ENCODE measurements at places on chromosomes 13 and 19.

DNA sequence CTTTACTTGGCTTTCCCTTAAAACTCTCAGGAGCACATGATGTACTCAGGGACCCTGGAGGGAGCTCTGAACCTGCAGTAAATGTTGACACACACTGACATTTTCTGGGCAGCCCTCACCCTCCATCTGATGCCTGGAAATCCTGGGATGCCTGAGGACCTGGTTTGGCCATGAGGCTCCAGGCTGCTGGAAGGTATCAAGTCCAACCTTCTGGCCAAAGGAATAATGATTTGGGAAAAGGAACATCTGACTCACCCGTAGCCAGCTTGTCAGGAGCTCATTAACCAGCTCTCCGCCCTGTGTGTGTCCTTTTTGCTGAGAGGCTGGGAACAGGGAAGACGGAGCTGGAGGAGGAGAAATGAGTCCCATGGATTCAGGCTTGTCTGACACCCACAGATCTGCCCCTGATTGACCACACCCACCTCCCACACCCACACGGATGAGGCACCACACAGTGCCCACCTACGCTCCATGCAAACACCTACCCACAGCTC lies 10.3 kb downstream of the ZNF558 start:
- DNase-seq, result no peak

- DNase-seq, result peak; percentile 4
Observed at GRCh38 chr13:27044837-27045570, 126.6 kb downstream of the USP12 start.

- no peak for DNase-seq
Observed at GRCh38 chr13:21583478-21583877, 20.5 kb downstream of the MICU2 start.

GRCh38 chr19:56838909-56839651 lies 1.4 kb downstream of the PEG3 start:
- no peak for DNase-seq

DNA sequence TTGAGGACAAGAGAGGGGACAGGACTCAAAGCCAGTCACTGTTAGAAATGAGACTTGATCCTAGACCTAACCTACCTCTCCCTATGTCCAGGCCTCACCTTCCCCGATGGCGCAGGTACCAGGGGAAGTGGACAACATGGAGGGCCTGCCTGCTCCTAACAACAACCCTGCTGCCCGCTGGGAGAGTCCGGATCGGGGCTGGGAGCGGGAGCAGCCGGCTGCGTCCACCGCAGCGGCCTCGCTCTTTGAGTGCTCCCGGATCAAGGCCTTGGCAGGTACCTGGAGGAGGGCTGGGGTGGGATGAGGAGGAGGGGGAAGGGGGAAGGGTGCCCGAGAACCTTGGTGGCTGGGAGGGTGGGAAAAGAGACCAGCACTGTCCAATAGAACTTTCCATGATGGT lies 5.7 kb downstream of the SPTBN4 start:
- no peak for DNase-seq

DNA sequence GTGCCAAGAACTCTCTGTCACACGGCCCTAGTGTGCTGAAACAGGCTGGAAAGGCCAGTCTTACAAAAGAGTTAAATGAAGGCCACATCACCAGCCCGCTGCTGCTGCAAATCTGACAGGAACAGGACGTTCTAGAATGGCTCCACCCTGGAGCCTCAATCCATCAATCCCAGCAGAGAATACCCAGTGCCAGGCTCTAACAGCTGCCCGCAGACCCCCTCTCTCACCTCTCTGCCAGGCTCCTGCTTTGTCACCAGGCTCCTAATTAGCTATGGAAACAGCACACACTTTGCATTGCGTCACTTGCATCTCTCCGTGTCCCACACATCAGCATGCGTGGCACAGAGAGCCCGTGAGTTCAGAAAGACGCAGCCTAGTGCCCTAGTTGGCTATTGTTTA lies 314.1 kb downstream of the FOXO1 start:
- no peak for DNase-seq

- no peak for DNase-seq
Observed at GRCh38 chr19:18895038-18895823, 727 bp downstream of the CERS1 start.

GRCh38 chr19:8630796-8631424 lies 477 bp downstream of the NFILZ start:
- no peak for DNase-seq

DNA sequence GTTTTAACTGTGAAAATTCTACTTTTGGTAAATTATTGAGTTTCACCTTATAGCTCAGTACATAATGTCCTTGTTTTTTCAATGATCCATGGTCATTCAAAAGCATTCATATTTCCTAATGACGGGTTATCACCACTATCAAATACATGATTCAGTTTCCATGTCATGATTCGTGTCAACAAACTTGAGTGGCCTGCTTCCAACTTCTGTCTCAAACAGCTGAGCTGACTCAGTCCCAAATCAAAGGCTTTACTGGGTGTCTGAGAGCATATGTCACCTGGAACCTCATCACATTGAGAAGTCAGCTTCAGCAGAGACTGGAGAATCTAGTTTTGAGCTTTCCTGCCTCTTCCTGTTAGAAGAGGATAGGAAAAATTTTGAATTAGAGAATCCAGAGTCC lies 40.3 kb upstream of the SGCG start:
- DNase-seq, result no peak

- DNase-seq, result no peak
Observed at GRCh38 chr13:74289861-74290773, 155.9 kb upstream of the KLF12 start.

DNA sequence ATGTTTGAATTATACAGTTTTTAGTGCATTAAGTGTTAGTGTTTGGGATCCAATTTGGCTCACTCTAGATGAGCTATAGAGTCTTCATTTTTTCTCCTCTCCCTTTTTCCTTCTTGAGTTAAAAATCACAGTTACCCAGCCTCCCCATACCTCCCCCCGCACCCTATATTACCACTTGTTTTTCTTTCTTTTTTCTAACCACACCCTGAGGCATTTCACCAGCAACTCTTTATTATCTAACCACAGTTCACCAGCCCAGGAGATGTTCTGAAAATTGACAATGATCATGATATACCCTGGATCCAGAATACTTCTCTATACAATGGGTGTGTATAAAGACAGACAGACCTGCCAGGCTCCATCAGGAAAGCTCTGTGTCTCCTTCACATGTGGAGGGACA lies 86.5 kb upstream of the UBL3 start:
- no peak for DNase-seq

DNA sequence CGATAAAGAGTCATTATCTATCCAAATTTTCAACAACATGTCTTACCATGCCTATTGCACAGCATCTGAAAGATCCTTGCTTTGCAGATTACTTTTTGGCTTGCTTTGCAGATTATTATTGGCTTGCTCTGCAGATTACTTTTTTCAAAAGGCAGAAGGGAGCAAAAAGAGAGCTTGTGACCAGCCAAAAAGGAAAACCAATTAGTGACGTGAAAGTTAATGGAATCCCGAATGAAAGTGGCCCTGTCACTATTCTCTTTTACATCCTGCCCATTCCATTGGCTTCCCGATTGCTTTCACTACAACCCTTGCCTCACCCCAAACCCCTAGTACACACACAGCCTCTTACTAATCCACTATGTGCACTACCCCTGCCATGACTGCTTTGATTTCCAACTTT lies 81.3 kb downstream of the LHFPL6 start:
- DNase-seq, result no peak

- DNase-seq, result no peak
Observed at GRCh38 chr19:2983351-2984214, 6.2 kb downstream of the TLE6 start.

DNA sequence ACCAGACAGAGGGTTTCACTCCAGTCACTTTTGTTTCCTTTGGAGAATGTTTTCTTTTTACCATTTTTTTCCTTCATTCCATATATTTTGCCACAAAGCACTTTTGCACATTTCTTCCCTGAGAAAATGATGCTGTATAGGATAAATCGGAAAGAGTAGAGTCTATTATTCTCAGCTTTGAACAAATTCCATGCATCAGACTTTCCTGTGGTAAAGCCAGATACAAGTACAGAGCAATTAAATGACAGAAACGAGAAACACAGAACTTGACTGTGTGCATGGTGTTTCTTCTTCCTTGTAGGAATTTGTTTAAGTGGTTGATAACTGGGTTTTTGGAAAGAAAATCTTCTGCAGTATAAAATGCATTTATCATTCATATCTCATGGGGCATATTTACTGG lies 107.4 kb upstream of the CSNK1A1L start:
- no peak for DNase-seq

DNA sequence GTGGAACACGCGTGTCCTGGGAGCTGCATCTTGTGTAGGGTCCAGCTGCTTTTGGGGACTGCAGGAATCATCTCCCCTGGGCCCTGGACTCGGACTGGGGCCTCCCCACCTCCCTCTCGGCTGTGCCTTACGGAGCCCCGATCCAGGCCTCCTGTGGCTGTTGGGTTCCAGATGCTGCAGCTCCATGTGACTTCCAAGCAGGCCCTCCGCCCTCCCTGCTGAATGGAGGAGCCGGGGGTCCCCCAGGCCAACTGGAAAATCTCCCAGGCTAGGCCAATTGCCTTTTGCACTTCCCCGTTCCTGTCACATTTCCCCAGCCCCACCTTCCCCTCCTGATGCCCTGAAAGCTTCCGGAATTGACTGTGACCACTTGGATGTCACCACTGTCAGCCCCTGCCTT lies 6.2 kb upstream of the PGLS start:
- DNase-seq, result no peak

- DNase-seq, result no peak
Observed at GRCh38 chr13:66585669-66586203, 644.4 kb downstream of the PCDH9 start.

GRCh38 chr13:80664950-80665349 lies 324.0 kb upstream of the SPRY2 start:
- DNase-seq, result no peak

DNA sequence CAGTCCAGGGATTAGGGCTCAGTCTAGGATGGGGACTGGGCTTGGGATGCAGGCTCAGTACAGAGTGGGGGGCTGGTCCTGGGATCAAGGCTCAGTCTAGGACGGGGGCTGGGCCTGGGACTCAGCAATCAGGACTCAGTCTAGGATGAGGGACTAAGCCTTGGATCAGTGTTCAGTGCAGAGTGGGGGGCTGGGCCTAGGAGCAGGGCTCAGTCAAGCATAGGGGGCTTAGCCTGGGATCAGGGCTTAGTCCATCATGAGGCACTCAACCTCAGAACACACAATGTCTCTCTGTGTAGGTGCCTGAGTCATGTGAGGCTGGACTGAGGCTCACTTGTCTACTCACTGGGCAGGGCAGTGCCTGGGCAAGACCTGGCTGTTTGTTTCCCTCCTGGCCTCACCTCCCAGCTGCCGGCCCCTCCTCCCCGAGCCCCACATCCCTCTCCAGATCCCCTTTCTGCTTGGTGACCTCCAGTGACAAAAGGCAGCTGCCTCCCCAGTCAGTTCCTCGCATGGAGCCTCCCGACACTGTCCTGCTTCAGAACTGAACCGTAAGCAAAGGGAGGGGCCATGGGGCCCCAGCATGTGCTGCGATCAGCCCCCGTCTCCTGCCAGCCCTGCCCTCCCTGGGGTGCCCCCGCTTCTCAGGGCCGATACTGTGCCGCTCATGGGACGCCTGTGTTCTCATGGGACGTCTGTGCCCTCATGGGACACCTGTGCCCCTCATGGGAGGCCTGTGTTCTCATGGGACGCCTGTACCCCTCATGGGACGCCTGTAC lies 6.5 kb upstream of the S1PR4 start:
- DNase-seq, result no peak

- DNase-seq, result no peak
Observed at GRCh38 chr13:36126491-36126890, 4.7 kb downstream of the DCLK1 start.

- no peak for DNase-seq
Observed at GRCh38 chr19:39157275-39157996, 31.9 kb downstream of the PAK4 start.

- no peak for DNase-seq
Observed at GRCh38 chr19:50869479-50869878, 3.8 kb upstream of the KLK2 start.

DNA sequence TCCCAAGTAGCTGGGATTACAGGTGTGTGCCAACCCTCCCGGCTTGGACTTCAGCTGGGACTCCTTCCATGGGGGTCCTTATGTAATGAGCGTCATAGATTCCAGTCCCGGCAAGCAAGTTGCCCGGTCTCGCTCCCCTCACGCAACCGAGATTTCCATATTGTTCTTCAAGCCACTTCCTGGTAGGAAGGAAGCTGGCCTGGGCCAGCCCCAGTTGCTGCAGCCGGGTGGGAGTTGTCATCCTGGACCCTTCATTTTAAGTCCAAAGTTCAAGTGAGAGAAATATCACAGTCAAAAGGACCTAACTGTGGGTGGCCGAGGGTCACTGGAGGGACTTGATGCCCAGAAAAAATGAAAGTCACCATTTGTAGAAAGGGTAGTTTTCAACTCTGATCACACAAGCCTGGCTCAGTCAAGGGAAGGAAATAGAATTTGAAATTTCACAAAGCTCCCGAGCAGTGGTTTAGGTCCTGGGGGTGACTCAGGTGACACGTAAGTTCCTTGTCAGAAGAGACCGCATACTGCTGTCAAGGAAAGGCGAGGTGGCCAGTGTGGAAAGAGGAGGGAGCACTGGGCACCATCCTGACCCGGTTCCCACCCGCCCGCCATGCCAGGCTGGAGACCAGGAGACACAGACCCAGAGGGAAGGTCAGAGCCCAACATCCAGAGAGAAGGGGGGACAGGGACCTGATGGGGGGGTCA lies 5.3 kb downstream of the FGF21 start:
- no peak for DNase-seq

- no peak for DNase-seq
Observed at GRCh38 chr13:64992314-64992713, 2237.8 kb downstream of the PCDH9 start.

- no peak for DNase-seq
Observed at GRCh38 chr13:98813993-98814392, 61.5 kb upstream of the SLC15A1 start.

GRCh38 chr19:49599378-49600295 lies 8.7 kb downstream of the PRR12 start:
- DNase-seq, result no peak

GRCh38 chr13:109644069-109644750 lies 142.2 kb downstream of the IRS2 start:
- DNase-seq, result no peak

GRCh38 chr19:49689133-49690078 lies at the start of gene ADM5:
ADM5 (plus strand) TSS chr19:49689594; CDS start chr19:49689838, 244 bp downstream.
- DNase-seq, result no peak

DNA sequence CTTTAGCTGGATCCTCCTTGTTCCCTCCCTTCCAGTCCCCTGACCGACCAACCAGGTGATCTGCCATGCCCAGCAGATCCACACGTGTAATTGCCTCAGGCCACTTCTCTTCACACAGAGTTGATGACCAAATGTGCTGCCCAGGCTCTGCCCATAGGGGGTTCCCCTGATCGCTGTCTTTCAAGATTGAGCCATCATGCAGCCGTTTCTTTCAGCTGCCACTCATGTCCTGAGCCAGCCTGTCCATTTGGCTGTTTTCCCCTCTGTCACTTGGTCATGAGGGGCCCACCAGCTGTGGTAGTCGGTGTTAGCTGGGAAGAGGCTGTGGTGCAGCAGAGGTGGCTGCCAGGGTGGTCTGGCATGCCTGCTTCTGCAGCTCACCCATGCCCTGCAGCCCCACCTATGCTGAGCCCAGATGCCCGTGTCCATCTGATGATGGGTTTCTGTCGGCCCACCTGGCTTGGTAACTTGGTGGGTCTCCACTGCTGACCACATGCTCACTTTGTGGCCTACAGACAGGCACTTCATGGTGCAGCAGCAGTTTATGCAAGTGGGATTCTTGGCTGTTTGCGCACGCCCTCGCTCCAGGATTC lies 35.6 kb upstream of the GPR183 start:
- DNase-seq, result no peak

Measured in effector memory CD8-positive, alpha-beta T cell (primary cell).